Dermis microvascular lymphatic vessel endothelial cell (primary cell): ENCODE measurements at places on chromosomes 16 and 17. TPM values are rescaled to one million over a fixed set of nuclear protein-coding genes. Genes with fewer than 3 reads are reported as not detected.

The DRC7 gene
- total RNA-seq = 0.13 and 0.26 TPM in 2 replicates

The CYGB gene
- 1.8 and 2.5 TPM in 2 replicates for total RNA-seq

The SKA2 gene
- 31.7 and 41.8 TPM in 2 replicates for total RNA-seq

The ANKS4B gene
- not detected in 2 replicates for total RNA-seq

The B3GNT9 gene
- 2.4 and 6.3 TPM in 2 replicates for total RNA-seq

The KRTAP1-5 gene
- not detected in 2 replicates for total RNA-seq

The KCNJ2 gene
- 1.3 and 1.7 TPM in 2 replicates for total RNA-seq

The ZFP3 gene
- total RNA-seq = 0.77 and 1.3 TPM in 2 replicates

The SRL gene
- under 0.01 and 0.13 TPM in 2 replicates for total RNA-seq

The SLC2A4 gene
- 0.76 and 0.90 TPM in 2 replicates for total RNA-seq

The BAHCC1 gene
- 2.1 and 6.3 TPM in 2 replicates for total RNA-seq

The CD300A gene
- not detected in 2 replicates for total RNA-seq

The COG7 gene
- total RNA-seq = 7.6 and 13.7 TPM in 2 replicates

The HS3ST3B1 gene
- total RNA-seq = 0.64 and 2.8 TPM in 2 replicates

The TMEM208 gene
- 23.6 and 28.1 TPM in 2 replicates for total RNA-seq

The KRT222 gene
- total RNA-seq = 0.13 TPM in 2 replicates

The CCL3 gene
- not detected in 2 replicates for total RNA-seq

The ARHGAP44 gene
- total RNA-seq = 0.39 and 0.51 TPM in 2 replicates

The PARN gene
- total RNA-seq = 16.4 and 18.9 TPM in 2 replicates

The KRTAP4-5 gene
- total RNA-seq = not detected in 2 replicates

The RPL23 gene
- total RNA-seq = 1,151 and 1,302 TPM in 2 replicates

The USP6 gene
- not detected in 2 replicates for total RNA-seq

The AKAP1 gene
- 22.1 and 23.3 TPM in 2 replicates for total RNA-seq

The CACNG5 gene
- not detected in 2 replicates for total RNA-seq

The TMEM106A gene
- total RNA-seq = 1.2 and 1.9 TPM in 2 replicates

The SPDYE4 gene
- total RNA-seq = not detected in 2 replicates

The ZNF213 gene
- total RNA-seq = 2.8 and 5.4 TPM in 2 replicates

The GDPD3 gene
- total RNA-seq = 0.51 and 1.4 TPM in 2 replicates

The CCDC40 gene
- 0.90 and 2.1 TPM in 2 replicates for total RNA-seq

The PPP1R9B gene
- 21.3 and 23.6 TPM in 2 replicates for total RNA-seq

The KRT32 gene
- total RNA-seq = not detected in 2 replicates

The KRT9 gene
- total RNA-seq = not detected in 2 replicates

The KCNJ12 gene
- total RNA-seq = 0.25 and 0.26 TPM in 2 replicates
